PC-3 (cell line): ENCODE measurements at places on chromosomes 12 and 14. TPM values are rescaled to one million over a fixed set of nuclear protein-coding genes. Genes with fewer than 3 reads are reported as not detected.

The MYF5 gene
- total RNA-seq = not detected in 2 replicates

The CATSPERB gene
- not detected in 2 replicates for total RNA-seq

The DAO gene
- not detected in 2 replicates for total RNA-seq

The IFNG-AS1 gene
- not detected in 2 replicates for total RNA-seq

- peak; percentile 80 for DNase-seq
- H3K36me3 ChIP-seq = 0 out of 2 replicates have a peak, but pooled peaks cover 2% of the 10 kb centered on the region
- H3K4me3 ChIP-seq = no peak overlapping the region
- H3K27ac ChIP-seq = no peak overlapping the region
- no peaks in the 10 kb centered on the region for H3K27me3 ChIP-seq
Observed at GRCh38 chr14:100246809-100247428, 8.0 kb downstream of the YY1 start.

The PAX9 gene
- 14.3 and 14.9 TPM in 2 replicates for total RNA-seq

- DNase-seq = no peak
- H3K36me3 ChIP-seq = no peaks in the 10 kb centered on the region
- no peak overlapping the region for H3K4me3 ChIP-seq
- H3K27me3 ChIP-seq = no peaks in the 10 kb centered on the region
- H3K4me1 ChIP-seq = peaks cover 26% of the 10 kb centered on the region
Observed at GRCh38 chr12:112342587-112342986, 39.6 kb downstream of the HECTD4 start.

GRCh38 chr12:2976581-2976996 lies 17.4 kb downstream of the TEAD4 start:
- H3K36me3 ChIP-seq = no peaks in the 10 kb centered on the region
- H3K4me3 ChIP-seq = no peak overlapping the region
- DNase-seq = no peak
- no peaks in the 10 kb centered on the region for H3K27me3 ChIP-seq
- H3K4me1 ChIP-seq = no peaks in the 10 kb centered on the region
- H3K27ac ChIP-seq = no peak overlapping the region

The OTOGL gene
- 0.44 and 3.1 TPM in 2 replicates for total RNA-seq

The STAC3 gene
- total RNA-seq = 1.4 and 1.8 TPM in 2 replicates

DNA sequence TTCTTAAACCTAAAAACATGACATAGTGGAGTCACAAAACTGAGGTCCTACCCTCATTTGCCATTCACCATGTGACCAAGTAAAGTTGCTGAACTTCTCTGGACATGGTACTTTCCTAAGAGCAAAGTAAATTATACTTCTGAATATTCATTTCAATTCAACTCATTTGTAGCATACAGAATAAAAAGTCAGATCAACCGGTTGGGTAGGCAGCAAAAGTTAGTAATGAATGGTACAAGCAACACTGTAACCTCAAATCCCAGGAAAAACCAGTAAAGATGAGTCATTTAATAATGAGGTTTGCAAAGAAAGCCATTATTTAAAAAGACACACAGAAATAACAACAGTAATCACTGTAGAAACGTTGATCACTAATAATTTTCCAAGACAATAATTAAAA lies 8.7 kb downstream of the POLE2 start:
- H3K4me1 ChIP-seq = peaks cover 13% of the 10 kb centered on the region
- no peak overlapping the region for H3K4me3 ChIP-seq
- H3K36me3 ChIP-seq = peaks cover 21% of the 10 kb centered on the region
- peak; percentile 81 for DNase-seq

GRCh38 chr12:49930515-49931288 lies 19.8 kb upstream of the AQP2 start:
- DNase-seq = peak; percentile 59
- H3K4me1 ChIP-seq = no peaks in the 10 kb centered on the region; the same call in 1 of the 2 replicates
- H3K27me3 ChIP-seq = no peaks in the 10 kb centered on the region
- no peaks in the 10 kb centered on the region for H3K36me3 ChIP-seq

- H3K4me3 ChIP-seq = peak within 1 kb of the TSS; percentile 84
- H3K27me3 ChIP-seq = no peaks in the 10 kb centered on the region
- H3K27ac ChIP-seq = no peak within 1 kb of the TSS
- peak; percentile 84 for DNase-seq
Observed at GRCh38 chr12:56488041-56488955, at the start of gene GLS2. TSS of gene GLS2 (minus strand) at chr12:56488161. CDS start at chr12:56488118, 43 bp downstream.

The CAPZA3 gene
- not detected in 2 replicates for total RNA-seq

The ACVRL1 gene
- total RNA-seq = 0.40 TPM in 1 of 2 replicates, not detected in the other

The KRT78 gene
- 0.12 and 0.15 TPM in 2 replicates for total RNA-seq

DNA sequence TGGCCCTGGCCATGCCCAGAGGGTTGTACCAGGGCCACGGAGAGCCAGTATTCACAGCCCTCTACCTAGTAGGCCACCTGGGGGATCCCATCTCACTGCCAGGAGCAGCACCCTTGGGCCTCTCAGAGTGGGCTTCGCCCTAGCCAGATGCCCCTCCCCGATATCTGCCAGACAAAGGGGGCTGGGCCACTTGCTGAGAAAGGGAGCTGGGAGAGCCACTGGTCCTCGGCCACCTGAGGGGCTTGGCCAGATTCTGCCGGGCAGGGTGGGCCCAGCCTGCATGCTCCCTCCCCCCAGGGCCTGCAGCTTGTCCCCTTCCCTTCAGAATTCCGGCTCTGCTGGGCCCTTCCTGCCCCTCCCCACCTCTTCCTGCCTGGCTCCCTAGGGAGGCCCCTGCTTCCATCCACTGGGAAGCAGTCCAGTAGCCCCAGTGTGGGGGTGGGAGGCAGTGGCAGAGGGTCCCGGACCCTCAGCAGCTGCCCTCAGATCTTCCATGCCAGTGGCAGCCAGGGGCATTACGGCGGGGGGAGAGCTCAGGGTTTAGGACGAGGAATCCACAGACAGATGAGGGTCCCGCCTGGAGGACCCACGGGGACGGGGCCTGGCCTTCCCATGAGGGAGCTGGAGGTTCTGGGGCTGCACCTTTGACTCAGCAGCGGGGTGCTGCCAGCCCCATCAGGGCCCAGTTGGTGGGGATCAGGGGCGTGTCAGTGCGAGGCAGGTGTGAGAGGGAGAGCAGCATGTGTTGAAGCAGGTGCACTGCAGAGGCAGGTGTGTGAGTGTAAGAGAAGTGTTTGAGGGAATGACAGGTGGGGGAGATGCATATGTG lies 2.4 kb downstream of the CRIP2 start:
- H3K27me3 ChIP-seq = no peaks in the 10 kb centered on the region
- no peaks in the 10 kb centered on the region for H3K36me3 ChIP-seq
- H3K4me3 ChIP-seq = peak overlapping the region; percentile 82
- H3K27ac ChIP-seq = peak overlapping the region; percentile 69

DNA sequence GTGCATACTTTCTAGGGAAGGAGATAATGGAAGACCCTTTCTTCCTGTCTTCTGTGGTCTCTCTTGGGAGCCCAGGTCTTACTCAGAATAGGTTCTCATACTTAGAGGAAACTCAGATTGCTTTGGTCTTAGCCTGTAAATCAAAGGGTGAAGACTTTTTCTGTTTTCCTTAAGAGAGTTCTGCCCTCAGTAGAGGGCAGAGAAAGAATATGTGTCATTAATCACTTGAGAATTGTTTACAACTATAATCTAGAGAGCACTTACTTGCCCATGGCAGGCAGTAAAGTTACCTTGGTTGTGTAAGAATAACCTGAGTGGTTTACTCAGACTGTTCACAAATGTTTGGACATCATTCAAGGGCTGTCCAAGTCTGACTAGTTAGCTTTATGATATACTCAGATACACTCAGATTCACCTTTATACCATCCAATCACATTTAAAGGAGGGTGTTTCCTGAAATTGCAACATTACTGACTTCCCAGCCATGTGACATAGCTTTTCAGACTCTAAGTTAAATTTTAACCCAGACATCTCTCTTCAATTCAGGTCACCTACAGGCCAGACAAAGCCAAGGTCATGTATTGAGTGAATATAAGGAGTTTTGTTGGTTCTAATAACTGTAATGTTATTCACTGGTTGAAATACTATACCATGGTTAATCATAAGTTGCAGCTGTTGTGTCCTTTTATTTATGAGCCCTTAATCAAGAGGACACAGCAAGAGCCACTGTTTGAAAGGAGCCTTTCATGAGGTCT lies 372.2 kb downstream of the RAD51B start:
- peaks cover 17% of the 10 kb centered on the region for H3K4me1 ChIP-seq
- H3K36me3 ChIP-seq = no peaks in the 10 kb centered on the region
- peak; percentile 89 for DNase-seq
- H3K27ac ChIP-seq = peak overlapping the region; percentile 62
- no peak overlapping the region for H3K4me3 ChIP-seq

The HCAR2 gene
- 0.17 TPM in 1 of 2 replicates, not detected in the other for total RNA-seq

The CPNE6 gene
- not detected in 2 replicates for total RNA-seq

- H3K36me3 ChIP-seq = no peaks in the 10 kb centered on the region
- H3K27me3 ChIP-seq = no peaks in the 10 kb centered on the region
- H3K4me1 ChIP-seq = peaks cover 38% of the 10 kb centered on the region
- DNase-seq = peak; percentile 97
- peak overlapping the region; percentile 94 for H3K27ac ChIP-seq
Observed at GRCh38 chr12:27549236-27549800, 25.3 kb downstream of the PPFIBP1 start.

The OR11G2 gene
- not detected in 2 replicates for total RNA-seq

- DNase-seq = peak; percentile 13
- no peaks in the 10 kb centered on the region for H3K4me1 ChIP-seq
- no peak overlapping the region for H3K27ac ChIP-seq
- no peaks in the 10 kb centered on the region for H3K36me3 ChIP-seq
Observed at GRCh38 chr12:128976120-128976738, 123.0 kb downstream of the GLT1D1 start.

The BHLHE41 gene
- 77.6 and 81.0 TPM in 2 replicates for total RNA-seq
